Osteocyte (in vitro differentiated cells): ENCODE measurements at places on chromosomes 5 and 9. TPM values are rescaled to one million over a fixed set of nuclear protein-coding genes. Genes with fewer than 3 reads are reported as not detected.

DNA sequence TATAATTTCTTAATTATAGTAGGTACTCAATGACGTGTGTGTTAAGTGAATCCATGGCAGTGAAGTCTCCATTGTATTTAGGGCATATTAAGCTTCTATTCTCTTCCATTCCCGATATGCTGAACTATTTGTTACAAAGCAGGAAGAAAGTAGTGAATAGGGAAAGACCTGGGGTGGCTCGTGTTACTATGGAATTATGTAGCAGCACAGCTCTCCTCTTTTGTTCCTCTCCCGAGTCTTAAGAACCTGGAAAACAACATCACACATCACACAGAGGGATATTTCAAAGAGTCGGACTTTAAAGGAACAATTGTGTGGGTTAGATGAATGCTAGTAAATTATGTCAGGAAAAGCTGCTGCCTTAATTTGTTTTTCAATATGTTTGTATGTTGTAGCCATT is 131.8 kb downstream of the PCSK5 start:
- DNase-seq, result no peak

- DNase-seq, result no peak
These were observed 101.7 kb downstream of the GNA14 start for GRCh38 chr9:77546376-77546950.

DNA sequence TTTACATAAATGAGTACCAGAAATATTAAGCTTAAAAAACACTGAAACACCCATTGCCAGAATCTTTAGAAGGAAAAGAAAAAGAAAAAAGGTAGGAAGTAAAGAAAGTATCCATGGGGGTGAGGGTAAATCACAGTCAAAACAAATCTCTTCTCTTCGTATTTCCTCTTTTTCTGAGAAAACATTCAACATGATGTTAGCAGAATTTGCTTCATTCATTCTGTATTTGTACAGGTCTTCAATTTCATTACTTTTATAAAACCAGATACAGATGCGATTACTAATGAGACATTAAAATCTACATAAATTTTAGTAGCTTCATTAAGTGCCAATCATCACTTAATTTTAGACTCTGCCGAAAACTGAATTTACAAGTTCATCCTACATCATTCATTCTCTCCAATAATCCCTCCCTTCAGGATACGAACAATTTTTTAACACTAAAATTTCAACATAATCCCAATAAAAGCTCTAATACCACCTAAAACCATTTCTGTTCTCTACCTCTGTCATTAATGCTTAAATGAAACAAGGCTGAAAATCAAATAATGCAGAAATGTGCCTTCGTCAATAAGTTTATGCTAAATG is 7.0 kb downstream of the NR3C1 start:
- no peak for DNase-seq

GRCh38 chr9:126399251-126399650 is 72.6 kb downstream of the MVB12B start:
- DNase-seq, result no peak

DNA sequence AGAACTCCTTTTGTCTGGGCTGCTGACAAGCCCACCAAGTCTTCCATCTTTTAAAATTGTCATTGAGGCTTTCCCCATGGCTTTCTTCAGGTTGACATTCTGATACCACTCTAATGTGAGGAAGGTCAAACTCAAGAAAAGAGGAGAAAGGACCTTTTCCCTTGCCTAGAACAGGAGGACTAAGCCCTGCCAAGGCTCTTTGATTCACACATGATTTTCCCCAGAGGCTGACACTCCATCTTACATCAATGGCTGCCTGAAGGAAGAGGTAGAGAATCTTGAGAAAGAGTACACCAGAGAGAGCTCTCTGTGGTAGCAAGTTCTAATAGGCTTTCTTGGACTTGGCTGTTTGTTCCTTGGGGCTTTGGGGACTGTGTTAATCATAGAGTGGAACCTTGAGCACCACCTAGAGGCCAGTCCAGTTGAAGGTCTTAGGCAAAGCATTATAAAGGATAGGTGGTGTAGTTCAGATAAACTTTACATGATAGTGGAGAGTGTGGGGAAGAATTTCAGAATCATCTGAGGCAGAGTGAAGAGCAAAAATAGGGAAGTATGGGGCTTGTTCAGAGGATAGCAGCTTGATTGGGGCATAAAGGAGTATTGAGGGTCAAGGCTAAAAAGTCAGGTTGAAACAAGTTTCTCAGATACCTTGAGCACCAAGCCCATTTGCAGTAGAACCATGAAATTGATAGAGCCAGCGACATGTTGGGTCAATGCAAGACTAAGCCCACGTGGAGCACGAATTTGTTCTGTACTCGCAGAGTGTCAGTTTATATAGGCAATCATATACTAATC is 36.7 kb downstream of the NDFIP1 start:
- no peak for DNase-seq

DNA sequence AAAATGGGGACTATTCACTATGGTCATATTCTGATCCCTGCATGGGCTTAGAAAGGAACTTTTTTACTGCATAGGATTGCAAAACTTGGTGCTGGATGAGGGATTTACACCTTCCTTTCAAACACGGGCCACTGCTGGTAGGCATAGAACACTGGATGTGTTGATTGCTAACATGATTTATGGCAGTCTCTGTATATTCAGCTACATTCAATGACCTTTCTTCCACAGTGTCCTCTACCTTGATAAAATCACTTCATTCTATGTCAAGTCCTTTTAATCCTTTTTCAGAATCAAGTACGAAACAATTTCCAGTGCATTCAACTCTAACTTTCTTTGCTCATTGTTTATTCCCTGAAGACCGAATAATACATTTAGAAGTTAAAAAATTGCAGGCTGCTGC is 91.9 kb upstream of the ATG10 start:
- DNase-seq, result no peak

- DNase-seq, result no peak
These were observed 1146.3 kb downstream of the MAT2B start for GRCh38 chr5:164651546-164652275.

DNA sequence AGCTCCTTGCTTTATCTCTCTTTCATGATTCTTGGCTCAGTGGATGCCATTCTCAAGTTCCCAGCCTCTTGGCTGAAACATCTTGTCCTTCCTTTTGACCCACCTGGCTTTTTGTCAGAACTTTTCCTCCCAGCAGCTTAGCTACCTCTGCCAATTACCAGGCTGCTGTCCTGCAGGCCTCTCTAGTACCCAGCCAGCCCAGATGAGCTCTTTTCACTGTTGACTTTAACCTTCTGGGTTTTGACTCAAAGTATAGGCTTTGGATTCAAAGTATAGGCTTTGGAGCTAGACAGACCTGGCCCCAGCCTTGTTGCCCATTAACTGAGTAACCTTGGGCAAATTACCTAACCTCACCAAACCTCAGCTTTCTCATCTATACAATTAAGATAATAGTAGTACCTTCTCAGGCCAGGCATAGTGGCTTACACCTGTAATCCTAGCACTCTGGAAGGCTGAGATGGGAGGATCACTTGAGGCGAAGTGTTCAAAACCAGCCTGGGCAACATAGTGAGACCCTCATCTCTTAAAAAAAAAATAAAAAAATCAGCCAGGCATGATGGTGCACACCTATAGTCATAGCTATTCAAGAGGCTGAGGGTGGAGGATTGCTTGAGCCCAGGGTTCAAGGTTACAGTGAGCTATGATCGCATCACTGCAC is 6.6 kb upstream of the TMEFF1 start:
- no peak for DNase-seq

DNA sequence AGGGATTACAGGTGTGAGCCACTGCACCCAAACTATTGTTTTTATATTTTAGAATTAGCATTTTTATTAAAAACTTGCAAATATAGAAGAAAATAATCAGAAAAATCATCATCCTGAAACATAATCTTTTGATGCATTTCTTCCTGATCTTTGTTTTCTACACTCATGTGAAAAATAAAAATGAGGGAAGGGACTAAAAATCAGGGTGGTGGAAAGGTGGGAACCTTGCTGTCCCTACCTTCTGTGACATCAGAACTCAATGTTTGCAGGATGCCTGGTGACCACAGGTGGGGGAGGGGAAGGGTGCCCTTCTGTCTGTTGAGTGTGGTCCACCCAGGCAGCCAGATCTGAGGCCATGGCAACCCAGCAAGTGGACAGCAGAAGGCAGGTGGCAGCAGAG is at the start of gene SMIM23:
Gene SMIM23, plus strand, starts transcription at position 301 of the 400 bp plus-strand sequence. Its CDS starts 55 bp downstream, at position 356.
- no peak for DNase-seq

- DNase-seq, result no peak
These were observed 63.6 kb downstream of the INIP start for GRCh38 chr9:112654282-112654681.

DNA sequence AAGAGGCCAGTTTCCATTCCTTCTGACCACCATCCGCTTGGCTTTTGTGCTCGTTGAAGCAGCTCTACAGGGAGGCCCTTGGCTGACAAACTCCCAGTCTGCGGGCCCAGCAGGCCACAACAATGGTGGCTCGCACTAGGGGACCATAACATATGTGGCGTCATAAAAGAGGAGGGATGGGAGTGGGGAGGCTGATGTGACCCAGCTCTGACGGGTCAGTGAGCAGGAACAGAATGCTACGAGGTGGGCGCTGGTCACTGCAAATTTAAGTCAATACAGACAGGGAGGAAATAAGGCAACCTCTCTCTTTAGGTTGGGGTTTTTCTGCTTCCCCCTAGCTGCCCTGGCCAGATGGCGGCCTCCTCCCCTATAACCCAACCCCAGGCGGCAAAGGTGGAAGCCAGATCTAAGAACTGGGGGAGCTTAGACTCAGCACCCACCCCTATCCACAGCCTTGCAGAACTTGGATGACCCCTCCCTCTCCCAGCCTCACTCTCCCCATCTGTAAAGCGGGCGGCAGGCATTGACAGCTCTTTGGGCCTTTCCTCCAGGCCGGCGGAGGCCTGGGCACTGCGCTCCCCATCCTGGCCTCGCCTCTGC is 778 bp downstream of the FRRS1L start:
- no peak for DNase-seq

DNA sequence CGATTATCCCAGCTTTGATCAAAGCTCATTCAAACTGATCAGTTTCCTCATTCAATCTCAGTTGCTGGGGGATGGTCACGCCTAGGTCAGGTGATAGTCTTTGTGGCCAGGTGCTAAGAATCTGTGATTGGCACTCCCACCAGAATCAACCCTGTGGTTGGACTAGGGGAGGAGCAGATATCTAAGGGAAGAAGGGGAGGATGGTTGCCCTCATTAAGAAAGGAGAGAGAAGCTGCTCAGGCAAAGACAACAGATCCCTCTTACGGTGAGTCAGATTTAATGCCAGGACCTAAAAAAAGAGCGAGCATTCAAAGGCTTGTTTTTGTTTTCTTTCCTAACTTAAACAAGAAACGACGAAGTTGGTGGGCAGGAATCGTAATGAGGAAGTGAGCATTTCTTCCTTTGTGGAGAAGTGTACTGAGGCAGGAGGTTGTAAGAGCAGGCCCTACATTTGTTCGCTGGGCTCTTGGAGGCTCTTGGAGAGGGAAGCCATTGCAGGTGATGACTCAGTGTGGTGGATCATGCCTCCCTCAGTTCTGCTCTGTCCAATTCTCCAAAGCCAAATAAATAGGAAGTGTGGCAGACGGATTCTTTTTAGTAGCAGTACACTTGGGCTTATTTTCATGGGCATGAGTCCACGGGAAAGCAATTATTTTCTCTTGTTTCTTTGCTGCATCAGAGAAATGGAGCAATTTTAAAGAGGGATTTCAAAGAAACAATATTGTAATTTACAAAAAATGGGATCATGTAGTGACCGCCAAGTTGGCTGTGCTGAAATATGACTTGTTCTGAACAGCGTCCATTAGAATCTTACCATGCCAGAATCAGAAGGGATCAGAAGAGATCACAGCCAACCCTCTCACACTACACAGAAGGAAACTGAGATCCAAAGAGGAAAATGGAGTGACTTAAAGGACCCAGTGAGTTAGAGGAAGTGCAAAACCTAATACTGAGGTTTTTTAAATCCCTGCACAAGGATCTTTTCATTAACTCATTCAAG is 18.7 kb upstream of the TGFBR1 start:
- peak; percentile 57 for DNase-seq

GRCh38 chr9:115267790-115268189 is 149.8 kb upstream of the TNC start:
- no peak for DNase-seq

GRCh38 chr9:97900738-97901565 is 21.3 kb downstream of the TRMO start:
- no peak for DNase-seq

DNA sequence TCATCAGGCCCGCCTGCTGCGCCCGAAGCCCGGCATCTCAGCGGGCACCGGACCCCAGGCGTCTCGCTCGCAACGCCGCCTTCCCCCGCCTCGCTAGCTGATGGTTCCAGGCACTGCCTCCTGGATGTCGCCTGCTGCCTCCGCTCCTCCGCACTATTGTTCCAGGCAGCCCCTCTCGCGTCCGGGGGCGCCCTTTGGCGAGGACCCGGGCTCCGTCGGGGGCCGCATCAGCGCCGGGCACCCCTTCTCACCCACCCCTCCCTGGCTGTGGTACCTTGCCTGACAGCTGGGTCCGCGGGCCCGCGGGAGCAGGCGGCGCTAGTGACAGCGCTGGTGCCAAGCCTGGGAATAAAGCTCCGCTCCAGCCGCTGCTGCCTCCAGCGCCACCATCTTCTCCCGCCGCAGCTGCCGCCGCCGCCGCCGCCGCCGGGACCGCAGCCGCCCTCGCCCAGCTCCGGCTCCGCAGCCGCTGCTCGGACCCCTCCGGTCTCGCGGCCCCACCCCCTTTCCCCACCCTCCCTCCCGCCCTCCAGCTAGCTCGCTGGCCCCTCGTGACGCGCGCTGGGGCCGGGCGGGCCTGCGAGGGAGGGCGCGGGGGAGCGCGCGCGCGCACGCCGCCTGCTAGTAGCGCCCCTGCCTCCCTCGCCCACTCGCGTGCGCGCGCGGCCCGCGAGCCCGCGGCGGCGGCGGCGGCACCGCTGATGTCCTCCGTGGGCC is at the start of gene APBA1:
Gene APBA1, minus strand, starts transcription at position 493 of the 717 bp plus-strand sequence.
- peak; percentile 86 for DNase-seq

The ZFP2 gene
- 1.2 and 1.7 TPM in 2 replicates for total RNA-seq

The TYRP1 gene
- total RNA-seq, result not detected in 2 replicates

The POLR3G gene
- 3.8 and 4.4 TPM in 2 replicates for total RNA-seq

The COL15A1 gene
- 0.34 and 0.81 TPM in 2 replicates for total RNA-seq

The MUSK gene
- not detected in 2 replicates for total RNA-seq

The TMEM174 gene
- not detected in 2 replicates for total RNA-seq

The CDO1 gene
- total RNA-seq, result 6.6 and 6.9 TPM in 2 replicates

The JAK2 gene
- total RNA-seq, result 23.3 and 24.6 TPM in 2 replicates

The GPX3 gene
- total RNA-seq, result 1.1 and 1.3 TPM in 2 replicates

The NELFB gene
- 54.1 and 57.6 TPM in 2 replicates for total RNA-seq

The PTGS1 gene
- total RNA-seq, result 2.5 and 3.1 TPM in 2 replicates

The ANKRD55 gene
- total RNA-seq, result not detected in 2 replicates

The FBXL7 gene
- total RNA-seq, result 28.0 and 28.4 TPM in 2 replicates

The KIF4B gene
- not detected in 2 replicates for total RNA-seq
